ENCODE measurements at places on chromosomes 1 and 21. TPM values are rescaled to one million over a fixed set of nuclear protein-coding genes. Genes with fewer than 3 reads are reported as not detected.

The CDC42BPA gene
- total RNA-seq = 3.1 TPM

DNA sequence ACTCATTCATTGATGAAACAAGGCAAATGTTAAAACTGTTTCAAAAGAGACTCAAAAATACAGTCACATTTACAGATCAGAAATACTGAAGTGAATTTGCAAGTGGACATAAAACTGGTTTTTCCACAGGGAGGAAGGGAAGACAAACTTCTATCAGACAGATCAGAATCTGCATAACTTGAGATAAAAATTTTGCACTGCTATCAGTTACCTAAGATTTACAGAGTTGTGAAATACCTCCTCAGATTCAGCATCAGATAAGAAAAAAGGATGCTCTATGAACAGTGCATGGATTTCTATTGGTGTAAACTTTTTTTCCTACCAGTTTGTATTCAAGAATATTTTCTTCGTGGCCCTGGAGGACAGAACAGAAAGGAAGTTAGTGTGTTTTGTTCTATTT lies 575.4 kb downstream of the RWDD3 start:
- no peak overlapping the region for H3K27ac ChIP-seq
- no peak for DNase-seq
- no peaks in the 10 kb centered on the region for H3K27me3 ChIP-seq
- no peaks in the 10 kb centered on the region for H3K36me3 ChIP-seq
- no peaks in the 10 kb centered on the region for H3K4me1 ChIP-seq

- no peaks in the 10 kb centered on the region for H3K36me3 ChIP-seq
- H3K4me3 ChIP-seq = no peak overlapping the region
- no peaks in the 10 kb centered on the region for H3K27me3 ChIP-seq
- H3K27ac ChIP-seq = no peak overlapping the region
- no peak for DNase-seq
Observed at GRCh38 chr1:195956845-195957244, 651.4 kb downstream of the KCNT2 start.

DNA sequence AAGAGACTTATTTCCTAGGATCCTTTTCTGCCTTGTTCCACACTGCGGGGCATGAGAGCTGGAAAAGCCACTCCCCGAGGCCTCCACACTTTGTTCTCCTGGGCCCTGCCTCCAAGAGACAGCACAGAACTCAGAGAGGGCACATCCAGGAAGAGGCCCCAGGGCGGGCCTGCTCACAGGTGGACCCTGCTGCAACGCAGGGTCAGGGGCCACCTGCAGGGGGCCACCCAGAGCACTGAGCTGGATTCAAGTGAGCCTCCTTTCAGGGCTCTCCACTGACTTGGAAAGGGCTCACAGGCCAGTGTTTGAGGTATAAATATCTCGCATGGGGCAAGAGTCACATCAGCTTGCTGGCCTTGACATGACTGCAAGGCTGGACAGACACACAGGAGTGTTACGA lies 4.8 kb downstream of the RGS16 start:
- no peak overlapping the region for H3K27ac ChIP-seq
- H3K36me3 ChIP-seq = peaks cover 6% of the 10 kb centered on the region
- peaks cover 10% of the 10 kb centered on the region for H3K4me1 ChIP-seq

The FAAH gene
- 4.4 TPM for total RNA-seq

GRCh38 chr1:229420765-229421164 lies 13.1 kb downstream of the ACTA1 start:
- H3K4me3 ChIP-seq = no peak overlapping the region

The LEFTY1 gene
- total RNA-seq = 0.19 TPM

GRCh38 chr1:15141935-15142539 lies 11.5 kb upstream of the TMEM51 start:
- no peak overlapping the region for H3K4me3 ChIP-seq
- H3K4me1 ChIP-seq = no peaks in the 10 kb centered on the region
- DNase-seq = no peak
- no peaks in the 10 kb centered on the region for H3K36me3 ChIP-seq
- peaks cover 44% of the 10 kb centered on the region for H3K27me3 ChIP-seq

GRCh38 chr21:33901412-33902288 lies 14.0 kb downstream of the ATP5PO start:
- H3K27ac ChIP-seq = no peak overlapping the region
- no peaks in the 10 kb centered on the region for H3K27me3 ChIP-seq
- H3K4me1 ChIP-seq = no peaks in the 10 kb centered on the region
- H3K36me3 ChIP-seq = peaks cover 41% of the 10 kb centered on the region

DNA sequence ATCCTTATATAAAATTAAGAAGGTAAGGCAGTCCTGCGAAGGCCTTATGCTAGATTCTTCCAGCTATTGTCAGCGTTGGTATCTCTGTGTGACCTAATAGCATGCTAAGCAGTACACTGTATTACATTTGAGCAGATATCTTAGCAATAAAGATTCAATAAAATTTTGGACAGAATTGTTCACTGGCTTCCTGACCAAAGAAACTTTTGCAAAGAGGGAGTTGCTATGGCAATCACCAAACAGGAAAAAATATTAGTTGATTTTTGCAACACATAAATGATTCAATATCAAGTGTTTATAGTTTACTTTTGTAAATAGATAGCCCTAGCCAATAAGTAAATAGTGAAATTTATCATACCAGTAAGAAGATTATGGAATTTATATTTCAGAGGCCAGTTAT lies 31.0 kb upstream of the PLEKHO1 start:
- H3K27me3 ChIP-seq = no peaks in the 10 kb centered on the region
- peaks cover 24% of the 10 kb centered on the region for H3K4me1 ChIP-seq
- H3K4me3 ChIP-seq = no peak overlapping the region
- no peak overlapping the region for H3K27ac ChIP-seq
- DNase-seq = no peak

GRCh38 chr1:100299521-100300222 lies 33.7 kb downstream of the RTCA start:
- H3K36me3 ChIP-seq = peaks cover 4% of the 10 kb centered on the region
- no peak overlapping the region for H3K27ac ChIP-seq
- peaks cover 12% of the 10 kb centered on the region for H3K4me1 ChIP-seq
- H3K4me3 ChIP-seq = no peak overlapping the region

GRCh38 chr1:205945069-205945468 lies 1.8 kb upstream of the SLC26A9 start:
- no peak overlapping the region for H3K27ac ChIP-seq
- H3K4me3 ChIP-seq = no peak overlapping the region
- H3K4me1 ChIP-seq = no peaks in the 10 kb centered on the region
- peaks cover 30% of the 10 kb centered on the region for H3K27me3 ChIP-seq

The DVL1 gene
- total RNA-seq = 38.6 TPM

DNA sequence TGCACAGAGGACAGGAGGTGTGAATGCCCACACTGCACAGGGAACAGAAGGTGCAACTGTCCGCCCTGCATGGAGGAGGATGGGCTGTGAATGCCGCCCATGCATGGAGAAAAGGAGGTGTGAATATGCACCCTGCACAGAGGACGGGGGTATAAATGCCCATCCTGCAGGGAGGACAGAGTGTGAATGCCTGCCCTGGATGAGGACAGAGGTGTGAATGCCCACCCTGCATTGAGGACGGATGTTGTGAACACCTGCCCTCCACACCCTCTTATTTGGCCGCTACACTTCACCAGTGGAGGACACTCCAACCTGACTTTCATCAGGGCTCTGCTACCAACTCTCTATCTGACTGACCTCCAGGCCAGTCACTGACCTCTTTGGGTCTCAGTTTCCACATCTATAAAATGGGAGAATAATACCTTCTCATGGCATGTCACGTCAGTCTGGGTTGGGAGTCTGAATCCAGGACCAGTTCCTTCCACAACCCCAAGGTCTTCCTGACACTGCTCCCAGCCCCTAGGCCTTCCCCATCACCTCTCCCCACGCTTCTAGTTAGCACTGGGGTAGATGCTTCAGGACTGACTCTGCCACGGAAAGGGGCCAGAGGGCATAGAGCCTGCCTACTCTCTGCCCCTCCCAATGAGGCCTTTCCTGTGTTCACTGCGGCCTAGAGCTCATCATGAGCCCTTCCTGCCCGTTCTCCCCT lies 28.4 kb downstream of the ZBTB17 start:
- H3K4me1 ChIP-seq = peaks cover 56% of the 10 kb centered on the region
- no peak for DNase-seq
- H3K27ac ChIP-seq = peak overlapping the region; percentile 93

DNA sequence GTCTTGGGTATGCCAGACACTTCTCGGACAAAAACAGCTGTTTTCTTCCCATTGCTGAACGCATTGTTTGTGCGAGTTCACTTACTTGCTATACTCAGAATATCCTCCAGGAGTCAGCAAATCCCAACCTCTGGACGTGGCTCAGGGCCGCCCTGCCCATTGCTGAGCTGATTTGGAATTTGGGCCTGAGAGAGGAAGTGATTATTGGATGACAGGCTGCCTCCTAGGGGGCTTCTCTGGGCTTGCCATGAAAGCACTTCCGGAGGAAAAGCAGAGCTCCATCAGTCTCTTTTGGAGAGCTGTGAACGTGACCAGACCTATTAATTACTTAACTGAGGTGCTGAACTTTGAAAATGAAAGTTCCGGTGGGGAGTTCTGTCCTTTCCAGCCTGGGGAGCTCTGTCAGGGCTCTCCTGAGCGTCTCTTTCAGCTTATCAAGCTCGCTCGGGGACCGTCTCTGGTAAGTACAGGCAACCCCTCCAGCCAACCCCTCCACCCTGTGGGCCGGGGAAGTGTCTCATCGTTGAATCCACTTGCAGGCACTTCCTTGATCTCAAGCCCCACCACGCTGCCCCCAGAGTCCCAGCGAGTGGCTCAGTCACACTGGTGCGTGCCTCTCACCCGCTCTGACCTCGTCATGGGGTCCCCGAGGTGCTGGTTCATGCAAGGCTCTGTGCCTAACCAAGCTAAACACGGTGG lies 76.9 kb downstream of the CLIC6 start:
- peak; percentile 72 for DNase-seq
- peak overlapping the region; percentile 43 for H3K4me3 ChIP-seq
- H3K36me3 ChIP-seq = no peaks in the 10 kb centered on the region

DNA sequence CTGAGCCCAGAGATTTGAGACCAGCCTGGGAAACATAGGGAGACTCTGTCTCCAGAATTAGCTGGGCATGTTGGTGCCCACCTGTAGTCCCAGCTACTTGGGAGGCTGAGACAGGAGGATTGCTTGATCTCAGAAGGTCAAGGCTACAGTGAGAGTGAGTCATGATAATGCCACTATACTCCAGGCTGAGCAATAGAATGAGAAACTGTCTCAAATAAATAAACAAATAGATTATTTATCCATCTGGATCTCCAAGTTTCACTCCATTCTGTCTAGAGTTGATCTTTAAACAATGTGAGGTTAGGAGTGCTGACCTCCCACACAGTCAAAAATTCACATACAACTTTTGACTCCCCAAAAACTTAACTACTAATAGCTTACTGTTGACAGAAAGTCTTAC lies 106.8 kb upstream of the PALMD start:
- DNase-seq = no peak
- no peaks in the 10 kb centered on the region for H3K4me1 ChIP-seq
- H3K27ac ChIP-seq = no peak overlapping the region
- H3K27me3 ChIP-seq = no peaks in the 10 kb centered on the region
- H3K36me3 ChIP-seq = no peaks in the 10 kb centered on the region

The PADI3 gene
- total RNA-seq = not detected

GRCh38 chr1:52641307-52641706 lies 8.3 kb downstream of the SHISAL2A start:
- H3K27me3 ChIP-seq = no peaks in the 10 kb centered on the region
- peaks cover 8% of the 10 kb centered on the region for H3K36me3 ChIP-seq
- H3K4me3 ChIP-seq = no peak overlapping the region
- H3K27ac ChIP-seq = peak overlapping the region; percentile 3
- peaks cover 48% of the 10 kb centered on the region for H3K4me1 ChIP-seq

- H3K36me3 ChIP-seq = no peaks in the 10 kb centered on the region
- H3K27ac ChIP-seq = no peak overlapping the region
- H3K4me3 ChIP-seq = no peak overlapping the region
- H3K4me1 ChIP-seq = no peaks in the 10 kb centered on the region
- no peaks in the 10 kb centered on the region for H3K27me3 ChIP-seq
- DNase-seq = no peak
Observed at GRCh38 chr1:201791779-201792173, 37.2 kb upstream of the IPO9 start.

DNA sequence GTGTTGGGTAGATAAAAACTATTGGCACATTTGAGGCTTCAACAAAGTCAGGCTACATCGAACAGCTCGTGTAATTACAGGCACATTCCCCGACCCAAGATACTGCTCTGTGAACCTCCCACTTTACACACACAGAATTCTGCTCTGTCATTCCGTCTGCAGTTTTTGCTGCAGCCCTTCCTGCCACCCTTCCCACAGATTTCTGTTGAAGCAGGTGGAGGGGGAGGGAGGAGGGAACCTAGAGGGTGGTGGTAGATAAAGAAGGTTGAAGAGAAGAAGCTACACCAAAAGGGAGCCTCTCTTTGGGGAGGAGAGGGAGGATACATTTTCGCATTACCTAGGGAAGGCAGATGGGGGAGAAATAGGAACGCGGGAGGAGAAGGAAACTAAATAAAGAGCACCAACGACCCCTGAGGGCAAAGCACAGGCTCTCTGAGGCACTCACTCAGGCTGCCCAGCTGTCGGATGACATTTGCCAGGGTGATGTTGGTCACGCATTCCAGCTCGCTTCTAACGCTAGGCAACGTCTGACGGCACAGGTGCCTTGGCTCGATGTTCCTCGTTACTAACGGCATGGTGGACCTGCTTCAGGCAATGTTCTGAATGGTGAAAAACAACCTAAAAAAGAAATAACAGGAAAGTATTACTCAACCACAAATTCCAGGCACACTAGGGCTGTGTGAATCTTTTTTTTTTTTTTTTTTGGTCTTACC lies 36.0 kb downstream of the GPR3 start:
- H3K27ac ChIP-seq = peak overlapping the region; percentile 85
- peak; percentile 37 for DNase-seq
- no peaks in the 10 kb centered on the region for H3K27me3 ChIP-seq
- peaks cover 20% of the 10 kb centered on the region for H3K36me3 ChIP-seq
- H3K4me1 ChIP-seq = peaks cover 72% of the 10 kb centered on the region
- H3K4me3 ChIP-seq = peak overlapping the region; percentile 75

GRCh38 chr21:23853796-23854379 lies 1753.4 kb downstream of the MRPL39 start:
- no peak for DNase-seq
- no peak overlapping the region for H3K27ac ChIP-seq
- no peak overlapping the region for H3K4me3 ChIP-seq
- no peaks in the 10 kb centered on the region for H3K4me1 ChIP-seq

The OVAAL gene
- not detected for total RNA-seq

DNA sequence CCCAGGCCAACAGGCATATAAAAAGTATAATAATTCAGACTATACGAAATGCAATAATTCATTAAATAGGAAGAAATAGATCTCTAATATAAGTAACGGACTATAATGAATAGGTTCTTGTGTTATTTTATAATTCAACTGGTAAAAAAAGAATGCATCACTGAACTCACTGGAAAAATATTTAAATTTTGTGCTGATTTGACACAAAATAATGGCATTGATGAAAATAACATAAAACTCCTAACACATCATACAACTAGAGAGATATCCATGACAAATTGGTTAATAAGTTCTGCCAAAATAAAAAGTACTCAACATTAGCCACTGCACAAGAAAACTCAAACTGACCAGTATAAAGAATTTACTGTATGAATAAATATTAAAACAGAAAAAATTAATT lies 57.1 kb upstream of the RAB4A start:
- H3K36me3 ChIP-seq = no peaks in the 10 kb centered on the region
- no peak overlapping the region for H3K4me3 ChIP-seq
- DNase-seq = no peak
- no peaks in the 10 kb centered on the region for H3K27me3 ChIP-seq
